ENCODE measurements at places on chromosomes 5 and 9. TPM values are rescaled to one million over a fixed set of nuclear protein-coding genes. Genes with fewer than 3 reads are reported as not detected.

GRCh38 chr5:59582746-59583145, 310.8 kb downstream of the PDE4D start:
- no peak overlapping the region for H3K4me3 ChIP-seq
- no peak for DNase-seq
- H3K27ac ChIP-seq, result no peak overlapping the region
- H3K4me1 ChIP-seq, result peaks cover 51% of the 10 kb centered on the region
- H3K36me3 ChIP-seq, result no peaks in the 10 kb centered on the region

DNA sequence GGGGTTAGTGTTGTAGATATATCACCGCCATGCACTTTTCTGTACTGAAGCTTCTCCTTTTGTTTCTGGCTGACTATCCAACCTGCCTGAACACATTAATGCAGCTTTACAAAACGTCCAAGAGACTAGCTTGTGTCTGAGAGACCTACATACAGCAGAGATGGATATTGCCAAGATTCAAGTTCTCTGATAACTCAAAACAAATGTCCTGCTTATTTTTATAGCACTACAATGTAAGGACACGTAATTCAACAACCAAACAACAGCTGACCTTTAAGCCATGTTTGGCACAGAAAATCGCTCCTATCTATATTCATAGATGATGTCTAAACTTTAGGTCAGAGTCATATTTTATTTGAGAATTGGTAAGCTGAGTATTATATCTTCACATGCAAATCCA, 76.2 kb upstream of the NTRK2 start:
- H3K4me1 ChIP-seq, result peaks cover 4% of the 10 kb centered on the region
- H3K36me3 ChIP-seq, result no peaks in the 10 kb centered on the region
- no peak overlapping the region for H3K27ac ChIP-seq
- no peak overlapping the region for H3K4me3 ChIP-seq
- H3K27me3 ChIP-seq, result peaks cover 5% of the 10 kb centered on the region
- no peak for DNase-seq

Gene SPAG8
- total RNA-seq, result 0.50 TPM

Gene ACOT12
- total RNA-seq, result not detected

Gene PLAC8L1
- 0.30 TPM for total RNA-seq

Gene FOXD4L4
- 0.14 TPM for total RNA-seq

Gene LCN9
- 1.7 TPM for total RNA-seq

Measured in WTC11 (cell line).